ENCODE measurements at places on chromosomes 13 and 19. TPM values are rescaled to one million over a fixed set of nuclear protein-coding genes. Genes with fewer than 3 reads are reported as not detected.

The C19orf85 gene
- total RNA-seq, result not detected

The PRSS57 gene
- not detected for total RNA-seq

The MEF2B gene
- total RNA-seq, result 2.6 TPM

DNA sequence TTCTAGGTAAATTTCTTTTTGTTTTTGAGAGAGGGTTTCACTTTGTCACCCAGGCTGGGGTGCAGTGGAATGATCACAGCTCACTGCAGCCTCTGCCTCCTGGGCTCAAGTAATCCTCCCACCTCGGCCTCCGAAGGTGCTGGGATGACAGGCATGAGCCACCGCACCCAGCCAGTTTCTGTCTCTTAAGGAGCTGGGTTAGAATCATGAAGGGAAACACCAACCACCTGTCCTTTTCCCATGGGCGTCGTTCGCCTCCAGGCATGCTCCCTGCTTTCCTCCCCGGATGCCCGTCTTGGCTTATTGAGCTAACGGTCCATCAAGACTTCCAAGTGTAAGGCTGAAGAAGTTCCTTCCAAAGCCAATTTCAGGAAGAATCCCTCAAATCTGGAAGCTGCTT is 85.9 kb downstream of the SOX1 start:
- DNase-seq, result no peak

DNA sequence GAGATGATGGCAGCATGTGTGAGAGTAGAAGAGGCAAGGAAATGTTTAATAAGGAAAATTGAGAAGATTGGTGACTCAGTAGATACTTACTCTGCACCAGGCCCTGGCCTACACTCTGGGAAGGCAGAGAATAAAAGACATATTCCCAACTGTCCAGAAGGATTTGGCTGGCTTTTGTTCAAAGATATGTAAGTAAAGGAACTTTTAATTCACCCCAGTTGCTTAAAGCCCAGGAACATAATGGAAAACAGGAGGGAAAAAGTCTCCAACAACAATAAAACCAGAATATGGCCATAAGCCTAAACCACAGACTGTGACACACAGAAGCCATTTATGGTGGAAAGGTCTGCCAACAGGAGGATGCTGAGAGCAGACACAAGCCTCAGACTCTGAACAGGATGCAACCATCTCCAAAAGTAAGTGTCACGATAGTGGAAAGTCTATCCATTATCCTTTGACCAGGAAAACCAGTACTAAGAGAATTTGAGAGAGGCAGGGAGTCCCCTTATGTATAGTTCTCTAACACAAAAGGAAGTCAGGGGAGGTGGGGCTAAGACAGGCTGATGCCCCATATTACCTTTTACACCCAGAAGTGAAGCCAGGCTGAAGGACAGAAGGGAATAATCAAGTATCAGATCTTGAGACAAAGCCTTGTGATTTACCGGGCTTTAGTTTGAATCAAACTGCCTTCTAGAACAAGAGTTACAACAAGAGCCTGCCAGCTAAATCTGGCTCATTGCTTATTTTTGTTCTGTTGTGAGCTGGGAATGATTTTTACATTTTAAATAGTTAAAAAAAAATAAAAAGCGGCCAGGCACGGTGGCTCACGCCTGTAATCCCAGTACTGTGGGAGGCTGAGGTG is 169.5 kb upstream of the STARD13 start:
- DNase-seq, result no peak

DNA sequence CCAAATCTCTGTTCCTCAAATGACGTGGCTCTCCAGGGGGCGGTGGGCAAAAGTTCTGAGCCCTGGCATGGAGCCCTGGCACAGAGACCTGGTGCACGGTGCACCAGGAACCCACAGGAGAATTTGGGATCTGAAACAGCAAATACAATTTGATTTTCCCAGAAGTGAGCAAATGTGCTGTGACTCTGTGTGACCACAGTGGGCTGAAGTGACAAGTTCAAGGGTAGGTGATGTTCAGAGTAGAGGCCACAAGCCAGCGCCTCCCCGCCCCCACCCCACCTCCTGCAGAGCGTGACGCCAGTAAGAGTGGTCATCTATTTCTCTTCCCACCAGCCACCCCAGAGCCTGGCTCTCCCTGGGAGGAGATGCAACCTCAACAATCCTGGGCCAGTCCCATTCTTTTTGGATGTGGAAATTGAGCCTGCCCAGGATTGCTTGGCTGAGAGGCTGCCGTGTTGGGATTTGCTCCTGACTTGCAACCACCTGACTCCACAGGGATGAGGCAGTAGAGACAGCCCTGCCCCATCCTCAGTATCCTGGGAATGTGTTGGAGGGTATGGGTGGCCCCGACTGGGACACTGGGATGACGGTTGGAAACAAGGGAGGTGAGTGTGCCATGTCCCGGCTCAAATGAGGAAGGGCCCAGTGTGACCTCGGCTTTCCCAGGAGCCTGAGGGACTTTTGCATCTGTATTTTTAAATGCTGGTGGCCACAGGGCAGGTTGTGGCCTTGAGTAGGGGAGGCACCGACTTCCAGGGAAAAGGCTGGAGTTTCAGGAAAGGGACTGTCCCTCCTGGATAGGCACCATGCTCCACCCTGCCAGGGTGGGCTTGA is 11.1 kb upstream of the BCL3 start:
- DNase-seq, result peak; percentile 40

- peak; percentile 22 for DNase-seq
These were observed 19.3 kb downstream of the CEACAM1 start for GRCh38 chr19:42508892-42509444.
